ENCODE measurements at places on chromosomes 6 and 20. TPM values are rescaled to one million over a fixed set of nuclear protein-coding genes. Genes with fewer than 3 reads are reported as not detected.

The KCNK16 gene
- total RNA-seq, result not detected

The SLC9A8 gene
- 23.1 TPM for total RNA-seq

The RNF8 gene
- total RNA-seq, result 23.1 TPM

The SLC32A1 gene
- not detected for total RNA-seq

The TCF21 gene
- not detected for total RNA-seq

The C6orf132 gene
- not detected for total RNA-seq

- peaks cover 23% of the 10 kb centered on the region for H3K4me1 ChIP-seq
- peak overlapping the region; percentile 79 for H3K4me3 ChIP-seq
- H3K27me3 ChIP-seq, result peaks cover 14% of the 10 kb centered on the region
- peaks cover 5% of the 10 kb centered on the region for H3K36me3 ChIP-seq
- H3K27ac ChIP-seq, result peak overlapping the region; percentile 72
Measured at GRCh38 chr6:41779336-41779735, 364 bp downstream of the FRS3 start.

DNA sequence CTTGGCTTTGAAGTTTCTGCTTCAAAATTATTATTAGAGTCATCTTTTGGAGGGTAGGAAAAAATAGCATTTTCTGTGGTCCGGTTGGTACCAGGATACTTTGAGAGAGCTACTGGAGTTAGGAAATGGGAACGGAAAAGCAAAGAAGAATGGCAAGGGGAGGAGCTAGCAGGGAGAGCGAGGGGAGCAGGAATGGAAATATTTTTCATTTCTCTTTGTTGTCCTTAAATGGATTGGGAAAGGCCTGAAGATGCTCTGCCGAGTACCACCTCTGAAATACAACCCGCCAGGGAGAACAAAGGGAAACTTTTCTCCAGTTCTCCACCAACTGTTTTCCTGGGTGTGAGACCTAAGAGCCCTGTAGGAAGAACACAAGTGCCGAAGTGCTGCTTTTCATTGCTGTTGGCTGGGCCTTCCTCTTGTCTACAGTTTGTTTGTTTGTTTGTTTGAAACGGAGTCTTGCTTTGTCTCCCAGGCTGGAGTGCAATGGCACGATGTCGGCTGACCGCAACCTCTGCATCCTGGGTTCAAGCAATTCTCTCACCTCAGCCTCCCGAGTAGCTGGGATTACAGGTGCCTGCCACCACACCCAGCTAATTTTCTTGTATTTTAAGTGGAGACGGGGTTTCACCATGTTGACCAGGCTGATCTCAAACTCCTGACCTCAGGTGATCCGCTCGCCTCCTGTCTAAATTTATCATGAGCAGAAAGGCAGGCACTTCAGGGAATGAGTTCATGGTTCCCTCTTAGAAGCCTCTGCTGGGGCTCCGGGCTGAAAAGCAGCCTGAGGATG lies 3.5 kb upstream of the TRAF3IP2 start:
- no peak for DNase-seq
- no peak overlapping the region for H3K4me3 ChIP-seq
- no peaks in the 10 kb centered on the region for H3K36me3 ChIP-seq
- peaks cover 3% of the 10 kb centered on the region for H3K27me3 ChIP-seq

GRCh38 chr20:13054011-13054410 lies 45.2 kb downstream of the SPTLC3 start:
- H3K4me3 ChIP-seq, result no peak overlapping the region
- no peak overlapping the region for H3K27ac ChIP-seq
- no peaks in the 10 kb centered on the region for H3K36me3 ChIP-seq
- H3K27me3 ChIP-seq, result no peaks in the 10 kb centered on the region
- H3K4me1 ChIP-seq, result no peaks in the 10 kb centered on the region

- DNase-seq, result no peak
- H3K27ac ChIP-seq, result no peak overlapping the region
- H3K4me1 ChIP-seq, result peaks cover 31% of the 10 kb centered on the region
- H3K27me3 ChIP-seq, result peaks cover 35% of the 10 kb centered on the region
Measured at GRCh38 chr6:22149501-22150367, 147.1 kb downstream of the PRL start.

GRCh38 chr20:22825546-22825945 lies 209.6 kb upstream of the SSTR4 start:
- DNase-seq, result no peak
- H3K4me1 ChIP-seq, result no peaks in the 10 kb centered on the region
- no peaks in the 10 kb centered on the region for H3K36me3 ChIP-seq
- no peak overlapping the region for H3K27ac ChIP-seq

DNA sequence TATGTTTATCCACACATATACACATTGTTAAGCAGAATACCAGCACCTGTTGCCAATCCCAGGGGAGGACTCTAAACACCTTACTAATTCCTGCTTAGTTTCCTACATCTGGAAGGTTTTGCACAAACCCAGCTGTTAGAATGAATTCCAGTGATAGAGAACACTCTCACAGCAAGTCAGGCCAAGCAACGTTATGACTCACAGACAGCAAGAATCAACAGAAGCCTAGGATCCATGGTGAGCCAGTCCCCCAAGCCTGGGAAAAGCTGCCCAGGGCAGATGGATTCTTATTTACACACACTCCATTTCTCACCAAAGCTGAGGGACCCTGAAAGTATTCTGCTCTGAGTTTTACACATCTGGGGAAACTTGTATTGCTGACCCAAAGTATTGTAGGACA lies 291.7 kb downstream of the SLC35F1 start:
- DNase-seq, result no peak
- no peak overlapping the region for H3K27ac ChIP-seq
- peaks cover 3% of the 10 kb centered on the region for H3K27me3 ChIP-seq
- no peaks in the 10 kb centered on the region for H3K4me1 ChIP-seq
- no peaks in the 10 kb centered on the region for H3K36me3 ChIP-seq

GRCh38 chr6:19983374-19983773 lies 146.2 kb downstream of the ID4 start:
- no peak overlapping the region for H3K27ac ChIP-seq
- DNase-seq, result no peak
- H3K27me3 ChIP-seq, result peaks cover 4% of the 10 kb centered on the region
- no peaks in the 10 kb centered on the region for H3K36me3 ChIP-seq
- H3K4me1 ChIP-seq, result no peaks in the 10 kb centered on the region

DNA sequence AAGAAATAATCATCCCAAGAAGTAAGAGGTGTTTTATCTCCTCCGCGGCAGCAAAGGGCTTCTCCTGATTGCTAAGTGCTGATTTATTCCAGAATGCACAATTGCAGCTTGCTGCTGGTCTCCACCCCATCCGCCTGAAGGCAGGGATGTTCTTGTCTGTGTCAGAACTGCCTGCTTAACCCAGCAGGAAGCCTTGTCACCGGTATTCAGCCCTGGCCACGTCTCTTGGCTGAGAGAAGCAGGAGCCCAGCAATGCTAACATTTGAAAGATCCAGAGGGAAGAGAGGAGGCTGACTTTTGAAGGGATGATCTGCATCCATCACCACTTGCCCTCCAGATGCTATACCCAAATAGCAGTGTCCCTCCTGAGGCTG lies 4.2 kb downstream of the SCML4 start:
- no peaks in the 10 kb centered on the region for H3K27me3 ChIP-seq
- DNase-seq, result peak; percentile 67
- peaks cover 41% of the 10 kb centered on the region for H3K36me3 ChIP-seq

- no peaks in the 10 kb centered on the region for H3K36me3 ChIP-seq
- no peaks in the 10 kb centered on the region for H3K27me3 ChIP-seq
- no peak overlapping the region for H3K27ac ChIP-seq
- no peak for DNase-seq
Measured at GRCh38 chr6:68008445-68008844, 626.6 kb upstream of the ADGRB3 start.

- DNase-seq, result peak; percentile 69
- H3K4me1 ChIP-seq, result peaks cover 21% of the 10 kb centered on the region
Measured at GRCh38 chr6:131063028-131063763, at the start of gene EPB41L2. Gene EPB41L2 (minus strand): TSS chr6:131063245. CDS start chr6:130956485, 106,760 bp downstream.

GRCh38 chr20:17541996-17542395 lies 10.8 kb upstream of the BFSP1 start:
- no peaks in the 10 kb centered on the region for H3K36me3 ChIP-seq
- no peak overlapping the region for H3K27ac ChIP-seq
- peaks cover 10% of the 10 kb centered on the region for H3K4me1 ChIP-seq
- H3K4me3 ChIP-seq, result no peak overlapping the region
- H3K27me3 ChIP-seq, result peaks cover 51% of the 10 kb centered on the region

GRCh38 chr20:4813076-4813862 lies 91.6 kb downstream of the PRND start:
- no peaks in the 10 kb centered on the region for H3K27me3 ChIP-seq
- H3K4me1 ChIP-seq, result peaks cover 78% of the 10 kb centered on the region
- no peak for DNase-seq
- peak overlapping the region; percentile 97 for H3K27ac ChIP-seq
- H3K36me3 ChIP-seq, result peaks cover 76% of the 10 kb centered on the region

GRCh38 chr20:62233684-62234083 lies 4.6 kb upstream of the OSBPL2 start:
- no peaks in the 10 kb centered on the region for H3K27me3 ChIP-seq
- H3K27ac ChIP-seq, result no peak overlapping the region
- H3K4me1 ChIP-seq, result peaks cover 6% of the 10 kb centered on the region

- no peaks in the 10 kb centered on the region for H3K36me3 ChIP-seq
- H3K4me1 ChIP-seq, result no peaks in the 10 kb centered on the region
- no peak overlapping the region for H3K4me3 ChIP-seq
Measured at GRCh38 chr20:38700141-38700540, 24.1 kb upstream of the SLC32A1 start.

GRCh38 chr6:107390056-107390455 lies 69.3 kb downstream of the PDSS2 start:
- no peak overlapping the region for H3K4me3 ChIP-seq
- H3K27me3 ChIP-seq, result no peaks in the 10 kb centered on the region
- DNase-seq, result no peak
- H3K36me3 ChIP-seq, result peaks cover 17% of the 10 kb centered on the region

GRCh38 chr6:113597231-113597583 lies 259.9 kb upstream of the MARCKS start:
- peaks cover 2% of the 10 kb centered on the region for H3K27me3 ChIP-seq
- no peaks in the 10 kb centered on the region for H3K36me3 ChIP-seq
- no peak overlapping the region for H3K27ac ChIP-seq

- no peaks in the 10 kb centered on the region for H3K27me3 ChIP-seq
- peaks cover 53% of the 10 kb centered on the region for H3K4me1 ChIP-seq
- H3K36me3 ChIP-seq, result peaks cover 40% of the 10 kb centered on the region
- H3K4me3 ChIP-seq, result no peak overlapping the region
Measured at GRCh38 chr20:50144362-50144761, 9.2 kb downstream of the PEDS1 start.

DNA sequence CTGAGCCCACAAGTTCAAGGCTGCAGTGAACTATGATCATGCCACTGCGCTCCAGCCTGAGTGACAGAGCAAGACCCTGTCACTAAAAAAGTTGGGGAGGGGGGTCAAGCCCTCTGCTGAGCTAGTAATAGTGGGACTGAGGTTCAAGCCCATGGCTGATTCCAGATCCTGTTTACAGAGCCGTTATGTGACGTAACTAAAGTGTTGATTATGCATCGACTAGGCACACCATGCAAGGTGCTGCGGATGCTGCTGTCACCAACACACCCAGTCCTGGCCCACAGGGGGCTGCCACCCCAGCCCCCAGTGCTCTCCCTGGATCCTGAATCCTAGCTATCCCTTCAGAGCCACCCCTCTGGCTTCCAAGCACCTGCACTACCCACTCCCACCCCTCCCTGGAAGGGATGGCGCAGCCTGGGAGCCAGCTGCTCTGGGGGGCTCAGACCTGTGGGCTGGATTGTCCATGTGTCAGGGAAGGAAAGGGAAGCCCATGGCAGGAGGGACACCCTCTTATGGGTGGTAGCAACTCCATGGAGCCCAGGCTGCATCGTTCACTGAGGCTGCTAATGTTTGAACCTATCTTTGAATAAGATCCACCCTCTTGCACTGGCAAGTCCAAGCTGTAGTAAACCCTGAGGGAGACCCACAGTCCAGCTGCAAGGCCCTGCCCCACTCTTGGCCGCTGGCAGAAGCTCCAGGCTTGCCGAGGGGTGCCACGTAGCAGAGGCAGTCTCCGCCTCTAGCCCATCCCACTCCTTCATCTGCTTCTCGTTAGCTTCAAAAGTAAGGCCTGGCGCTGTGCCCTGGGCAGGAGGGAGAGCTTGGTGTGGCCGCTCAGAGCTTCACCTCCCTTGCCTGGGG lies 95.0 kb downstream of the SNX5 start:
- H3K4me1 ChIP-seq, result peaks cover 23% of the 10 kb centered on the region
- no peak overlapping the region for H3K4me3 ChIP-seq
- H3K36me3 ChIP-seq, result no peaks in the 10 kb centered on the region
- H3K27me3 ChIP-seq, result peaks cover 11% of the 10 kb centered on the region
- H3K27ac ChIP-seq, result no peak overlapping the region

GRCh38 chr6:12927746-12928145 lies 211.2 kb downstream of the PHACTR1 start:
- no peak overlapping the region for H3K27ac ChIP-seq
- H3K27me3 ChIP-seq, result peaks cover 23% of the 10 kb centered on the region
- DNase-seq, result no peak
- H3K4me3 ChIP-seq, result no peak overlapping the region
- no peaks in the 10 kb centered on the region for H3K36me3 ChIP-seq

- H3K27ac ChIP-seq, result no peak overlapping the region
- DNase-seq, result no peak
- H3K27me3 ChIP-seq, result no peaks in the 10 kb centered on the region
- H3K4me1 ChIP-seq, result peaks cover 12% of the 10 kb centered on the region
- no peak overlapping the region for H3K4me3 ChIP-seq
Measured at GRCh38 chr20:63533388-63533787, 3.8 kb downstream of the PTK6 start.

DNA sequence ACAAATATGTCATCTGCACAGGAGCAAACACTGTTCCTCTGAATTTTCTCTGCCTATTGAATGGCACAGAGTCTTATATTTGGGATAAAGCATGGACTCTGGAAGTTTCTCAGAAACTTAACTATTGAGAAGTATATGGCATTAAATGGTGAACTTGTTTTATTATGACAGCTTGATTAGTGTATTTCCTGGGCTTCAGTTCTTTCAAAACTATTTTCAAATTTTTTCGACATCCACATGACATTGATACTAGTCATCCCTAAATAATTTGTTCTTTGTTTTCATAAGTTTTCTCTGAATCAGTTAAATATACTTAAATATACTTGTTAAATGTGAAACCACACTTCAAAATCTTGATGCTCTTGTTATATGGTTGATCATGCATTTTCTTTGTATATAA lies 144.0 kb upstream of the TSHZ2 start:
- DNase-seq, result no peak
- H3K27ac ChIP-seq, result no peak overlapping the region
- no peaks in the 10 kb centered on the region for H3K36me3 ChIP-seq
- H3K4me1 ChIP-seq, result peaks cover 5% of the 10 kb centered on the region

DNA sequence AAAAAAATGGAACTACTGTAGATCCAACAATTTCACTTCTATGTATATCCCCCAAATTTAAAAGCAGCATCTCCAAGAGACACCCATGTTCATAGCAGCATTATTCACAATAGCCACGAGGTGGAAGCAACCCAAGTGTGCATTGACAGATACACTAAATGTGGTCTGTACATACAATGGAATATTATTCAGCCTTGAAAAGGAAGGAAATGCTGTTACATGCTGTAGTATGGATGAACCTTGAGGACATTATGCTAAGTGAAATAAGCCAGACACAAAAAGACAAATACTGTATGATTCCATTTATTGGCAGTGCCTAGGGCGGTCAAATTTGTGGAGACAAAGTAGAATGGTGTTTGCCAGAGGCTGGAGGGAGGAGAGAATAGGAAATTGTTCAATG lies 34.2 kb downstream of the CAP2 start:
- H3K36me3 ChIP-seq, result no peaks in the 10 kb centered on the region
- no peak overlapping the region for H3K4me3 ChIP-seq
- H3K4me1 ChIP-seq, result no peaks in the 10 kb centered on the region
- peaks cover 3% of the 10 kb centered on the region for H3K27me3 ChIP-seq
- H3K27ac ChIP-seq, result no peak overlapping the region
